NCI-H1417 (cell line): ENCODE measurements at places on chromosomes 16 and 17.
A peak's percentile ranks its signal among the peaks of the same experiment; 100 is the strongest.

GRCh38 chr16:28131743-28132393 is 68.4 kb upstream of the GSG1L start:
- DNase-seq = no peak

DNA sequence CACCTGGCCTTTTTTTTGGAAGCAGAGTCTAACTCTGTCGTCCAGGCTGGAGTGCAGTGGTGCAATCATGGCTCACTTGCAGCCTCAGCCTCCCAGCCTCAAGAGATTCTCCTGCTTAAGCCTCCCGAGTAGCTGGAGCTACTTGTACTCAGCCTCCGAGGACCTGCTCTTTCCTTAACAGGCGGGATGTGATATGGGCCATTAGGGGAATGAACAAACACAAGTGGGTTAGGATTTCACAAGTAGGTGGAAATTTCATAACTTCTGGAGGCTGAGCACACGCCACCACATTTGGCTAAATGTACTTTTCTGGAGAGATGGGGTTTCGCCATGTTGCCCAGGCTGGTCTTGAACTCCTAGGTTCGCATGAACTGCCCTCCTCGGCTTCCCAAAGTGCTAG is 4.1 kb downstream of the PAM16 start:
- DNase-seq = no peak

DNA sequence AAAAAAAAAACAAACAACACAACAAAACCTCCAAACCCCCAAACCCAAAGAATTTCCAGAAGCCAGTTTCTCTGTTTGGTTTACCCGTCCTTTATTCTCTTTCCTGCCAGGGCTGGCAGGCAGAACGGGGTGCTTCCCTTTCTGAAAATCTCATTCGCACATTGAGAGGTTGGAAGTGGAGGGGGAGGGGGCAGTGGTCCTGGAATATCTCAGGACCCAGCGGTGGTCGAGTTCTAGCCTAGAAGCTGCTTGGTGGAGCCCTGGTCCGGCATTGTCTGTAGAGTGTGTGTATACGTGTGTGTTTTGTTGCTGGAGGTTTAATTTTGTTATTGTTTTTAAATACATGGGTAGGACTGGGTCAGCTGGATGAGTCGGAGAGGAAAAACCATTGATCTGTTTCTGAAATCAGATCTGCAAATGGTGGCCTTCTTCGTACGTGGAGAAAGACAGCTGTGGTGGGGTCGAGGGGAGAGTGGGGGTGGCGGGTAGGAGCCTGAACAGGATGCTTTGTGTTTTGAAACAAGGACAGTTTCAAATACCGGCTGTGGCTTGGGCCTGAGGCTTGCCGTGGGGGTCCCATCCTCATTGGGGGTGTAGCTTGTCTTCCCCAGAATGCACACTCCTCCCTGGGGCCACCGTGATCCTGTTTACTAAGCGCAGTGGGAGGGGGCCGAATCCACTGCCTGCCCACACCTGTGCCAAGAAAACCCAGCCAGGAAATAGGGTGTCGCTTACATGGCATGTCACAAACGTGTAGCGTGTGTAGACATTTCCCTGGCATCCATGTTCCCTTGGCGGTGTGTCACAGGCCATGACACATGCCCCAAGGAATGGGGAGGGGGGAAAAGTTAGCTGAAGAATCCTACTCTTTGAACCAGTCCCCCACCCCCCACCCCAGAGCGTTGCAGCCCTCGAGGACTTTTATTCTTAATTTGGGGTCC is 1.6 kb downstream of the CMIP start:
- DNase-seq = peak; percentile 43

DNA sequence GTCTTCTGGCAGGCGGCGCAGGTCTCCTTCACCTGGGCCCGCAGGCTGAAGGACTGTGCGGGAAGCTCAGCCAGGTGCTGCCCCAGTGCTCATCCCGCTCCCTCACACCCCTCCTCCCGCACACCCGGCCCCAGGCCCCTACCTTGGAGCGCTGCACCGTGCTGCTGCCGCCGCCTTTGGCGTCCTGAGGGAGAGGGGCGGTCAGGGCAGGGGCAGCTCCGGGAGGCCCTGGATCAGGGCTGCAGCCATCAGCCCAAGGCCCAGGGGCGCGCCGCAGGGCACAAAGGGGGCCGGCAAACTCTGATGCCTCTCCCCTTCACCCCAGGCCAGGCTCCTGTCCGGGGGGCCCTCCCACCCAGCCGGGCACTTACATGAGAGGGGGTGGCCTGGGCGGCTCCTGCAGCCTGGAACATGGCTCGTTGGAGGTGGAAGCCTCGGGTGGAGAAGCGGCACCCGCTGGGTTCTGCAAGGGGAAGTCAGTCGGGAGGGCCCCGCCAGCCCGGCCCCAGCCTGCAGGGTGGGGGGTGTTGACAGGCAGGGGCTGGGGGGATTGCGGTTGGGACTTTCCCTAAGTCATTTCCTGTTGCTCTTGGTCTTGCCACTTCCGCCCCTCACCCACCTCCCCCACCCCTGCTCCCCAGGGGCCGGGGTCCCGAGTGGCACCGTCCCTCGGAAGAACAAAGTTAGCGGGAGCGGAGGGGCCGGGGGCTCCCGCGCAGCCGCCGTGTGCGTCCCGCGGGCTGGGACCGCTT is 863 bp downstream of the LIMD2 start:
- DNase-seq = peak; percentile 60

DNA sequence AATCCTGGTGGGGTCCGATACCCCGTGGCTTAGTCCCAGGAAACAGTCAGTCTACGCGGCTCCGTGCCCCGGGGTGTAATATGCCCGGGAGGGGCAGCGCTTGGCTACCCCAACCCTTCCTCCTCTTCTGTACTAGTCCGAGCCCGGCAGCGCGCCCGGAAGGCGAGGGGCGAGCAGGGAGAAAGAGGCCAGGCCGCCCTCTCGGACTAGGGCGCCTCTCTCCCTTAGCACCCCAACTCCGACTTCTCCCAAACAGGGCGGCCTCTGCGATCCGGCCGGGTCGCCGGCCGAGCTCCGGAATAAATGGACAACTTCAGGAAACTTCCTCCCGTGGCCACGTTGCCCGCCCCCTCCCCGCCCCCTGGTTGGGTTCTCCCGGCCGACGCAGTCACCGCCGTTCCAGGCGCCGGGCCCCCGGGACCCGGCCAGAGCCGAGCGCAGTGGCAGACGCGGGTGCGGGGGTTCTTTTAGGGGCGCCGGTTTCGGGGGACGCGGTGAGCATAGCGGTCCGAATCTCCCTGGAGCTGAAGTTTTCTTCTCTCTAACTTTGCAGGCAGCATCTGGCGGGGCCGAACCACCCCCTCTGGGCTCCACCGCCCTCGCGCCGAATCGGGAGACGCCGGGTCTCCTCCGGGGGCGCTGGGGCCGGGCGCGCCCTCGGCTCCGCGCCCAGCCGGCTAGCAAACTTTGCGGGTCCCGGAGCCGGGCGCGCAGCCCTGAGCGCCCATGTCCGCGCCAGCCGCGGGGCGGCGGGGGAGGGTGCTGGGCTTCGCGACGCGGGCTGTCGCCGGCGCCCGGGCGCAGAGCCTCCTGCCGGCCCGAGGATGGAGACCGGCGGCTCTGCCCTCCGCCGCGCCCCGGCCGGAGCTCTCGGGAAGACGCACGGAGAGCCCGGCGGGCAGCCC is at the start of gene SDK2:
Gene SDK2, minus strand, starts transcription at position 301 of the 905 bp plus-strand sequence. CDS start 357 bp downstream, outside the sequence.
- peak; percentile 76 for DNase-seq

- DNase-seq = peak; percentile 84
Observed at GRCh38 chr16:28277537-28278388, 14.6 kb upstream of the SBK1 start.

- peak; percentile 68 for DNase-seq
Observed at GRCh38 chr17:49556223-49556943, 19.3 kb upstream of the NXPH3 start.

DNA sequence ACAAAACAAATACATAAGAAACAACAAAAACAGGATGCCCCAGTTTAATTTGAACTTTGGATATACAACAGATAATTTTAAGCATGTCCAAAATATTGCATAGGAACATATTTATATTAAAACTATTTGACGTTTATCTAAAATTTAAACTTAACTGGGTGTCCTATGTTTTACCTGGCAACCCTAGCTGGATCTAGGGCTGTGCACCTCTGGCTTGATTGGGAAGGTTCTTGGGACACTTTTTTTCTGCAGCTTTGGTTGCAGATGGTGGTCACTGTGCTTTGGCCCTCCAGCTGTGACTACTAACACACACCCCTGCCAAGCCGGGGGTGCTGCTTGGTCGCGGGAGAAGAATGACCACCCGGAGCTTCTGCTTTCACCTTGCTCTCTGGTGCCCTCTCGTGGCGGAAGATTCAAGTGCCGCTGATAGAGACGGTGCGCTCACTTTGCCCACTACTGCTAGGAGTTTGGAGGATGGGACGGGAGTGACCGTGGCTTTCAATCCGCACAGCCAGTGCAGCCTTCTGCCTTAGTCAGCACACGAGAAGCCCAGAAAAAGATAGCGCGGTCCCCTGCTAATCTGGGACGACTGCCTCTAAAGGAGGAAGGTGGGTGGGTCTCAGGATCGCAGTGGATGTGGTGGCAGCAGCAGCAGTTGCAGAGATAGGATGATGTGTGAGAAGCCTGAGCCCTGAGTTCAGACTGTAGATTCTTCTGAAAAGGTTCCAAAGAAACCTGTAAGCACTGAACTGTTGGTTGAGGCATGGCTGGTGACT is 6.7 kb downstream of the SPACA3 start:
- DNase-seq = peak; percentile 38

- no peak for DNase-seq
Observed at GRCh38 chr17:73228748-73229236, 32.9 kb downstream of the CPSF4L start.

- DNase-seq = peak; percentile 85
Observed at GRCh38 chr16:30775392-30776188, 11.4 kb downstream of the ZNF629 start.

GRCh38 chr17:17446666-17447155 is 30.1 kb upstream of the MED9 start:
- no peak for DNase-seq

GRCh38 chr16:4892361-4893102 is 44.4 kb downstream of the PPL start:
- DNase-seq = no peak

DNA sequence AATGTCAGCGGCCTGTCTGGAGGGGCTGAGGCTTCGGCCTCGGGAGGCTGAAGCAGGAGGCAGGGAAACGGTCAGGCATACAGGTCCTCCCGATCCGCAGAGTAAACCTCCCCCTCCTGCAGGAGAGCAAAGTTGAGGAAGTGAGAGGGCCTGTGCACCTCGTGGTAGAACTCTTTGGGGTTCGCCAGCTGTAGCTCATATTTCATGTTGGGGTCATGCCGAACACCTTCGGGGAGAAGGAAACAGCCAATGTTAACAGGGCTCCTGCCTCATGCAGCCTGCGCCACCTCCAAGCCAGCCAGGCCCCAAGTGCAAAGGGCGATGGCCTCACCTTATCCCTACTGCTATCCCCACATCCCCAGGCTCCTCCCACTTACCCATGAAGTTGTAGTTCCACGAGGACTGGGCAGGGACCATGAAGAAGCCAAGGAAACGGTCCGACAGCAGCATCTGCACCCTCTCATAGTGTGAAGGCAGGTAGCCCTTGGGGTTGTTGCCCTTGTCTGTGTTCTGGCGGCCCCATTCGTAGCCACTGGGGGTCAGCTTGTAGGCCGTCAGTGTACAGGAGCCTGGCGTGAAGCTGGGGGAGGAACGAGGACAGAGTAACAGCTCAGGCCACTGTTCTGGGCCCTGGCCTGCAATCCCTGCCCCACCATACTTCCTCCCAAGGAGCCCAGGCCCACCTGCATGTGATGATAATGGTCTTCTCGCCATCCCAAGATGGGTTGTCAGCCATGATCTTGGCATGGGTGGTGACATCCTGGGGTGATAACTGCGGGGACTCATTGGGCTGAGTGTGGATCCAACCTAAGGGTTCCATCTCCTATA is 1.3 kb upstream of the RILP start:
- no peak for DNase-seq

DNA sequence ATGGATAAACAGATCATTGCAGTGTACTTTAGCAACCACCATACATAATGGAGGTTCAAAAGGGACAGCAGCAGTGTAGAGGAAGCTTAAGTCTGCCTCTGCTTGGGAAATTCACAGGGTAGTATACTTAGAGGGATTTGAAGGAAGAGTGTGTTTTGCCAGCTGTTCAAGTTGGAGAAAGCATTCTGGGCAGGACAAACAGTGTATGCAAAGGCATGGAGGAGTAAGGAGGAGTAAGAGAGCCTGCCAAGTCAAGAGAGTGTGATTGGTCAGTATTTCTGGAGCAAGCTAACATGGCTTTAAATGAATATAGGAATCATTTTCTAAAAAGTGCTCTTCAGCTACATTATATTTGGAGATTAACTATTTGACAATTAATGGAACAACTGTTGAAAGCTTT is 22.9 kb upstream of the PHAF1 start:
- DNase-seq = no peak

- no peak for DNase-seq
Observed at GRCh38 chr17:80871341-80871740, 120.3 kb upstream of the CHMP6 start.

GRCh38 chr17:59337741-59338299 is 6.4 kb downstream of the YPEL2 start:
- no peak for DNase-seq

DNA sequence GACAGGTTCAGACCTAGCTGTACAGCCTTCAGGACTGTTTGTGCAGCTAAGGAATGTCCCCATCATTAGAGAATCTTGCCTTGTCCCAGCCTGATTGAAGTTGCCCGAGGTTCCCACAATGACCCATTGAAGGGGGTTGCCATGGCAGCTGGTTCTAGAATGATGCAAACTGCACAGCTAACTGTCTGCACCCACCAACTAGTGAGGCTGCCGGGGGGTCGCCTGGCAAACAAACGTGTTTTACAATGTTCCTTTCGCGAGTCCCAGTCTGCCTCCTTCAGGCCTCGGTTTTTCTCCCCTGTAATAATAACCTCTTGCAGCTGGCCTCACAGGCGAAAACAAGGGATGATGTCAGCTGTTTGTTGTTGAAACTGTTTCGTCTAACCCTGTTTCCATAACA is 5.5 kb downstream of the C16orf96 start:
- no peak for DNase-seq

DNA sequence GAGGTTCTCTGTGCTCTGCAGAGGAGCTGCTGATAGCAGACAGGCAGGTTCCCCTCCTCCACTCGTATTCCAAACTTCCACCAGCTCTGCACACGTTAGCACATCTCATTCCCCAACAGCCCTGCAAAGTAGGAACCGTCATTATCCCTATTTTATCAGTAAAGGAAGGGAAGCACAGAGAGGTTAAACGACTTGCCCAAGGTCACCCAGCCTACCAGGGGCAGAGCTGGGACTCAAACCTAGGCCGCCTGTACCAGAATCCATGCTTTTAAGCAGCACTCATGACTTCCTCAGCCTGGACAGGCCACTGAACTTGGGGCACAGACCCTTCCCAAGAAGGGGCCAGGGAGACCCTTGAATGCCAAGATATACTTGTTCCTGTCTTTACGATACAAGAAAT is 75.2 kb downstream of the CRISPLD2 start:
- no peak for DNase-seq

- no peak for DNase-seq
Observed at GRCh38 chr17:31733326-31733725, 125.7 kb downstream of the COPRS start.

GRCh38 chr17:35117984-35118383 is 1.7 kb downstream of the RAD51D start:
- DNase-seq = peak; percentile 28
